ENCODE measurements at places on chromosomes 2 and 18.

DNA sequence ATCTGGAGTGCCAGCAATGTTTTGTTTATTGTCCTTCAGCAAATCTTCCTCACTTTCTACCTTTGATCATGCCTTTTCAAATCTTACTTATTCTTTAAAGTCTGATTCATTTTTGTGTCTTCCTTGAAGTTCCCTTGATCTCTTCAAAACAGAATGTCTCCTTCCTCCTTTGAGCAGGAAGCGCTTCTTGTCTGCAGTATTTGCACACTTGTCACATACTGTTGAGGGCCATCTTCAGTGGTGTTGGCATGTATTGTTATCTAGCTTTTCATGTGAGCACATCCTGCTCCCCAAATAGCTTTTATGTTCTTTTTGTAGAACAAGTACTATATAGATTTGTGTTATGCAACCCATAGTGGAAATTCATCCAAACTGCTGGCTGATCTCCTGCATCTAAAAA lies 5.9 kb upstream of the CERS6 start:
- DNase-seq: no peak

DNA sequence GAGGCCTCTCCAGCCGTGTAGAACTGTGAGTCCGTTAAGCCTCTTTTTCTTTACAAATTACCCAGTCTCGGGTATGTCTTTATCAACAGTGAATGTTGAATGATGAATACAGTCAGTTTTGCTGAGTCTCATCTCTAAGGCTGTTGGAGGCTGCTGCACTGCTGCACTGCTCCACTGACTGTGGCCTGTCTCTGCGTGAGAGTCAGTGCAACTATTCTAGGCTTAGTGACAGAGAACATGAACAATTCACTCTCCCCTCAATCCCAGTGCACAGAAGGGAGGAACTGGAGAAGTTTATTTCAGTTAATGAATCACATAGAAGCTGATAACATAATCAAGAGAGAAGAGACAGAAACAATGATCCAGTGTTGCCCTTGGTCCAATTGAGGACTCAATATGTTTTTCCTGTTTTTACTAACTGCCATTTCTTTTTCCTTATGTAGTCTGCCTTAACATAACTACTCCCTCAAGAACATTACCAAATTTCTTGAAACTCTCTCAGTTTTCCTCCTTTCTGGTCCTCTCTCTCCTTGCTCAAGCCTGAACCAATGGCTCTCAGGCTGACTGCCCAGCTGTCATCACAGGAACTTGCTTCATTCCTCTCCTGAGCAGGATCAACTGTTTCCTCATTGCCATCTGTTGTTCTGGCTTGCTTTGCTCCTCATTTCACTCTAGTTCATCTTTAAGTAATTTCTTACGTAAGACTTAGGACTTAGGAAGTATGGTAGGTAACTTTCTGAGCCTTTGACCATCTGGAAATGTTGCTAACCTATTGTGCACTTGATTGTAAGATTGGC lies 483.2 kb downstream of the METTL4 start:
- DNase-seq: no peak

- no peak for DNase-seq
Observed at GRCh38 chr2:18950361-18950851, 361.0 kb upstream of the NT5C1B start.

DNA sequence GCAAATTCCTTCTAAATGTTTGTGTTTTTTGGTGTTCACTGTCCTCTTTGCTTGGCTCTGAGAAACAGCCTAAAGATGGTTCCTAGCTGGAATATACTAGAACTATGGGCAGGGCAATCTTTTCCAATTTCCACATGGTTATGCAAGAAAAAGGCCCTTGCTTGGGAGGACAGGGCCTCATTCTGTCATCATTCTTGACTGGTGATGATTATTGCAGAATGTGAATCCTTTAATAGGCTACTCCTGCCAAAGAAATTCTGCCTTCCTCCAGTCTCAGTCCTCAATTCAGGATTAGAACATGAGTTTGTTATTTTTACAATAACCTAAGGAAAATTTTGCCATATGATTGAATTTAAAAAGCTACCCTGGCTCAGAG lies 218.7 kb downstream of the HNMT start:
- no peak for DNase-seq

DNA sequence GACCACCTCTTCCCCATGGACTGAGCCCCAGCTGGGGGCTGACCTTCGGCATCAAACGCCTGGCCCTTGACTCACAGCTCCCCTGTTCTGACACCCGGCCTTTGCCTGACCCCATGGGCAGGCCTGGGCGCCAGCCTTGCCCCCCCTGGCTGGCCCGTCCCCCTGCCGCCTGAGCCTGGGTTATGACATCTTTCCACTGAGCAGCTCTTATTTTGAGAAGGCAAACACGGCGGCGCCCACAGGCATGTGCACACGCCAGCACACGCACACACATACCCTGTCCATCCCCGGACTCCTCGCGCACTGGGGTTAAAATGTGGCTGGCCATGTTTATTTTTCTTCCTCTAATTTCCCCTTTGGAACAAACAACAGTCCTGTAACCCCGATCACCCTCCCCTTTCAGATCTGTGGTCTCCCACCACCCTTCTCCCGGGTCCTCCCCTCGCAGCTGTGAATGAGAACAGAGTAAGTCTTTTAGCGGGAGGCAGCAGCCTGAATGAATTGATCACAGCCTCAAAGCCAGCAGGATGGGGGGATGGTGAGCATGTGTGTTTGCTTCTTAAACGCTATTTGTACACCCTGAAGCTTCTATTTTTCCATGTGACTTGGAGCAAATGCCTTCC lies 11.8 kb upstream of the ATOH8 start:
- DNase-seq: no peak

GRCh38 chr18:76467371-76468190 lies 27.5 kb downstream of the ZNF516 start:
- no peak for DNase-seq

GRCh38 chr2:95374451-95374920 lies 28.0 kb upstream of the FAHD2A start:
- DNase-seq: no peak

- DNase-seq: no peak
Observed at GRCh38 chr2:24721470-24721869, 71.7 kb downstream of the PTRHD1 start.

- no peak for DNase-seq
Observed at GRCh38 chr2:151482171-151482725, 72.5 kb downstream of the RIF1 start.

GRCh38 chr2:239881031-239881471 lies 144.1 kb downstream of the NDUFA10 start:
- no peak for DNase-seq
